Dorsolateral prefrontal cortex (tissue), 122 donors: ENCODE measurements at places on chromosomes 5 and 9.

DNA sequence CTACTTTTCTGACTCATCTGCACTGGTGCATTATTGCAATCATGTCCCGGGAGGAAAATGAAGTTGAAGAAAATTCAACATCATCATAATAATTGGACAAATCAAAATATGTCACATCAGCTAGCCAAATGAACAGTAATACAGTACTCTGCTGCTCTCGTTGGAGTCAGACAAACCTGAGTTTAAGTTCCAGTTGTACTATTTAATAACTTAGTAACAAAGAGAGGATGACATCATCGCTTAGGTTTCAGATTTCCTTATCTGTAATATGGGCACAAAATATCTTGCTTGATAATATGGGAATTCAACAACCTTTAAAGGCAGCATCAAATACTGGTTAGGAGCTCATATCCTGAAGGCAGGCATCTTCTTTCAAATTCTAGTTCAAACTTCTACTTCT lies 1248.9 kb upstream of the ACO1 start:
- DNase-seq: no peak

- DNase-seq: no peak
Measured at GRCh38 chr9:76438841-76439588, 20.0 kb upstream of the GCNT1 start.

- DNase-seq: no peak
Measured at GRCh38 chr5:109324931-109325330, 84.8 kb downstream of the PJA2 start.

DNA sequence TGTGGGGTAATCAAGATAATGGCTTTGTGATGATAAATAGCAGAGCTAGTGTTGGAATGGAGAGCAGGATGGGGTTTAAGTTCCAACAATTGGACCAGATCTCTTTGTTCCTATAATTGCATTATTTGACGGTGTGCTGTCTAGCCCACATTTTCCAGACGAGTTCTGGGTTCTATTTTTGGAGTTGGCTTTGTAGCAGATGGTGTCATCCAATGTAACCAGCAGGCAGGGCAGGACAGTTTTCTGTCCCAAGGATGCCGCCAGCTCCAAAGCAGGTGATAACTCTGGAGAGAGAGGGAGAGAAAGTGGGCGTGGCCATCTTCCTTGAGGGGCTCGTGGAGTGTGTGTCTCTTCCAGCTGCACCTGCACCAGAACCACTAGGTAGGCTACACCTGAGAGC lies 251.3 kb downstream of the KIF4B start:
- DNase-seq: no peak

GRCh38 chr5:2575292-2575691 lies 176.2 kb downstream of the IRX2 start:
- DNase-seq: no peak

GRCh38 chr5:127353796-127354195 lies 63.2 kb downstream of the MEGF10 start:
- DNase-seq: no peak

DNA sequence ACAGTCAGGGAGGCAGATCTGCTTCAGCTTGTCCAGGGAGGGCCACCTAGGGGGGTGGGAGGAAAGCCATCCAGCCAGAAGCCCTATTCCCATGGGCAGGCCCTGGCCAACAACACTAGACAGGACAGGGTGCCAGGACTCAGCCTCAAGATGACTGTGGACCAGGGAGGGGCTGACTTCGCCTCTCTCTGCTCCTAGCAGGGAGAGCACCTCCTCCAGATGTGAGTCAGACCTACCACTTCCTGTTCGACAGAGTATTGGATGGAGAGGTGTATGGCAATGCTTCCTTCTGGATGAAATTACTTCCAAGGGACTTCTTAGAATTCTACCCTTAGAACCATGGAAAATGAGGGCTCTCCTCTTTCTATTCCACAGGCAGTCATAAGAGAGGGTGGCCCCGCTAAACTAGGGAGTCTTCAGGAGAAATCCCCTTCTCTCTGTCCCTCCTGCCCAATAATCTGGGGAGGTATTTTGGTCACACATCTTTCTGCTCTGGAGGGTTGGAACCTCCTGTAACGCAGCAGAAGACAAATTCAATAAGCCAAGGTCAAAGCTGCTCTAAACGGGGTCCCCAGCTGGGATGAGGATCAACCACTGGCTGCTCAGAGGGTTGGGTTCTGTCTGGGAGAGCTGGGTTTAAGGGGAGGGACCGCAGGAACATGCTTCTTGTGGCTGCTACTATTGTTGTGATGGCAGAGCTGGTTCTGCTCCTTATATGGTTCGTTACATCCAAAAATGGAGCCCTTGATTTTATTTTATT lies 23.2 kb upstream of the RCL1 start:
- no peak for DNase-seq

- no peak for DNase-seq
Measured at GRCh38 chr9:110410961-110411360, 73.3 kb upstream of the TXNDC8 start.

DNA sequence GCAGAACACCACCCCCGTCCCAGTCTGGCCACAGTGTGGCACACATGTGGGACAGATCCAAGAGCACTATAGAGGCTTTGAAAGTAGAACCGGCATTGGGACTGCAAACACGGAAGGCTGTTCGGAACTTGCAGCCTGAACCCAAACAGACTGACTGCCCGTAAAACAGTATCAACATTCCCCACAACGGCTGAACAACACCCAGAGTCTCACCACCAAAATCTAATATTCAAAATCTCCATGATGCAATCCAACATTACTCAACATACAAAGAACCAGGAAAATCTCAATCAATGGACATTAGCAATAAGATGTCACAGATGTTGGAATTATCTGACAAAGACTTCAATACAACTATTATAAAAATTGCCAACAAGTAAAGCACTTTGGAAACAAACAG lies 82.3 kb downstream of the ROR2 start:
- DNase-seq: no peak
